Stimulated activated CD8-positive, alpha-beta memory T cell treated with anti-CD3 and anti-CD28 coated beads, Interleukin-2, amount 100 ng/mL, for 48 hours (primary cell): ENCODE measurements at places on chromosomes 5 and 9.

DNA sequence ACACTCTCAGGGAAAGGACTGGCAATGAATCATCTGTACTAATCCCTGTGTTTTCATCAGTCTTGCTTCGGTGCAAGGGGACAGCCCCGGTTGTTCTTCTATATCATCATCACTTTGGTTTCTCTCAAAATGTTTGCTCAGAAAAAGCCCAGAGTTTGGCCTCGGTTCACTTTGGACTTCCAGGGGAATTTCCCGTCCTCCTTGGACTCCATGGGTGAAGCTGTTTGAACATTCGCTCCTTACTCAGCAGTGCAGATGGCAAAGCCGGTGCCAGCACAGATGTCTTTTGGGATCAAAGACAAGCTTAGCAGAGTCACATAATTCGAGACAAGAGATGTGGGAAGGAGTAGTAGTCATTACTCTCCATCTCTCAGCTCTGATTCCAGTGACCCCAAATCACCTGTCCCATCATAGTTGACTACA is 69.8 kb upstream of the TNFSF8 start:
- DNase-seq = no peak

DNA sequence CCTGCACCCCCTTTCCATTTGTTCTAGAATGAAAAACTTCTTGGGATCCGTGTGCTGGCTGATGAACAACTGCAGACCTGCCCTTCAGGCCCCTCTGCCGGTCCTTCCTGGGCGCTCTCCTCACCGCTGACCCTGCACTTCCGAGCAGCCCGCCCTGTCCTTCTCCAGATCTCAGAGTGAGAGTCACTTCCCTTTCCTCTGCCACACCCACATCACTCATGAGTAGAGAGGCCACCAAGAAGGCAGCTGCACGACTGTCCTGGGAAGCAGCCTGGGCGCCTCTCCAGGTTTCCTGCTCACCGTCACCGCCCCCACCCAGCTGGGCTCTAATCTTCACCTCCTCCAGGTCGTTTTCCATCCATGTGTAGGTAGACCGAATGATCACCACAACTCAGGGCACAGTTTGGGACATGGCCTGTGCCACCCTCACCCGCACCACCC is 35.0 kb upstream of the NSMF start:
- DNase-seq = no peak

- DNase-seq = no peak
Measured at GRCh38 chr9:121774715-121775613, 123.5 kb downstream of the DAB2IP start.

DNA sequence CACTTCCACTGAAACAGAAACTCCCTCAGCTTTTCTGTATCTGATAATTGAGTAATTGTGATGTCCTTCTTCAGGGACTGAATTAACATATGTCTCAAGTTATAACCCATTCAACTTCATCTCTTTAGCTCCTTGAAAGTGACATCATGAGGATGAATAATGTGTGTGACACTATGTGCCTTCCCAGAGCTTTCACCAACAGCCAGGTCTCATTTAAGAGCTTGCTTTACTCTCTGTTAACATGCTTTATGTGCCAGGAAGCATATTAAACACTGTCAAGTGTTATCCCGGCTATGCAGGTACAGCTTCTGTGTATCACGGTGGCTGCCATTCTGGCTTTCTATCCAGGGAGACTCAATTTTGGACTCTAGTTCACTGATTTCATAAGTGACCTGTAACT is 799.9 kb downstream of the CDH12 start:
- no peak for DNase-seq

DNA sequence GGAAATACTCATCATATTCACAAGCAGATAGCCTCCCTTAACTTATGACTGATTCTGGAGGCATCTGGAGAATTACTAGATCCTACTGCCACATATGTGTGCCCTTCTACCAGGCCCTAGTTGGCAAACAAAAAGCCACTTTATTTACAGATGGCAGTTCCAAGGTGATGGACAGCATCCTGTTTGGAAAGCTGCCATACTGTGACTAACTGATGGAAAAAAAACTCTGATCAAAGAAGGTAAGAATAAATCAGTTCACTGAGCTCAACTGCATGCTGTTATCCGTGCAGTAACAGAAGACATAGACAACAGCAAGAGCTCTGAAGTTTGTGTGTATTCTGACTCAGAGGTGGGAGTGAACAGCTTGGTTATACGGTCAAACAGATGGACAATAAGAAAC is 279.8 kb upstream of the POU5F2 start:
- DNase-seq = no peak

DNA sequence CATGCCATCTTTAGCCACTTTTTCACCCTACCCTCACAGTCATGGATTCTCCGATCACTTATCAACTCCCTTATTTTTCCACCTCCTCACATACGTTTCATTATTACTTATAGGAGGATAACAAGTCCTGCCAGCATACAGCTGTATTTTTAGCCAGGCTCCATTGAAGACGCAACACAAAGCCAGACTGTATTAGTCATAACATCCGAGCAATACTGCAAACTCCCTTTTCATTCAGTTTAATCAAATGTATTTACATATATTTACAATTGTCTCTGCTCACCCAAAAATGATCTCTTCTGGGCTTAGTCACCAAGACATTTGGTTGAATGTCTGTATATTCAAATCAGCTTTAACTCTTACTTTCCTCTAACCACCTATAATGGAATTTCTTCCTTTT is 126.4 kb upstream of the PRLR start:
- no peak for DNase-seq

- DNase-seq = no peak
Measured at GRCh38 chr5:17182494-17182893, 34.9 kb upstream of the BASP1 start.

GRCh38 chr9:138020795-138021182 is 143.2 kb downstream of the CACNA1B start:
- DNase-seq = no peak

- no peak for DNase-seq
Measured at GRCh38 chr5:150585781-150586341, 54.6 kb upstream of the SYNPO start.

DNA sequence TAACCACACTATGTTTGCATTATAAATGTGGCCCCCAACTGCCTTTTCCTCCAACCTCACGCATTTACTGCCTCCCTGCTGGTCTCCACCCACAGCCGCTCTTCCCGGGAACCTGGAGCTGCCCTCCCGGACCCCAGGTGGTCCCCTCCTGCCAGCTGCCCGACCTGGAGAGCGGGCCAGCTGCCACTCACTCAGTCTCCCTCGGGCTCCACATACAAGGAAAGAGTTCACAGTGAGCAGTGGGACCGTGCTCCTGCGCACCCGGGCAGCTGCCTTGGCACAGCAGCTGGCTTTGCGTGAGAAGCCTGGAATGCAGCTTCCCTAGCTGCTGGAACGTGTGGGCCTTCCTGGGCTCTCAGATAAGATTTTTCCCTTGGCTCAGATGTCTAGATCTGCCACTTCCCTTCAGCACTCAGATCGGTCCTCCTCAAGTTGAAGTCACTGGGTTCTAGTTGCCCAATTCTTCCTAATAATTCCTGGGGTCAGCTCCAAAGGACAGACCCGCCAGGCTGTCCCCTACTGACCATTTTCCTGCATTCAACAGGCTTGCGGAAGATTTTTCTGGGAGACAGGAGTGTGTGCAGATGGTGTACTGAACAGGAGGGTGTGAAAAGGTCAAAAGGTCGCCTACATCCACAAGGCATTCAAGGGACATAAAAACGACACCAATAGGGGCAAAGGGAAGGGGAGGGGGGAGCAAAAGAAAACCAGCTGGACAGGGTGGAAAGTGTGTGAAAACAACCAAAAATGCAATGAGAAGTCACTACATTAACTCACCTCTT is 69.1 kb downstream of the MYO10 start:
- no peak for DNase-seq

DNA sequence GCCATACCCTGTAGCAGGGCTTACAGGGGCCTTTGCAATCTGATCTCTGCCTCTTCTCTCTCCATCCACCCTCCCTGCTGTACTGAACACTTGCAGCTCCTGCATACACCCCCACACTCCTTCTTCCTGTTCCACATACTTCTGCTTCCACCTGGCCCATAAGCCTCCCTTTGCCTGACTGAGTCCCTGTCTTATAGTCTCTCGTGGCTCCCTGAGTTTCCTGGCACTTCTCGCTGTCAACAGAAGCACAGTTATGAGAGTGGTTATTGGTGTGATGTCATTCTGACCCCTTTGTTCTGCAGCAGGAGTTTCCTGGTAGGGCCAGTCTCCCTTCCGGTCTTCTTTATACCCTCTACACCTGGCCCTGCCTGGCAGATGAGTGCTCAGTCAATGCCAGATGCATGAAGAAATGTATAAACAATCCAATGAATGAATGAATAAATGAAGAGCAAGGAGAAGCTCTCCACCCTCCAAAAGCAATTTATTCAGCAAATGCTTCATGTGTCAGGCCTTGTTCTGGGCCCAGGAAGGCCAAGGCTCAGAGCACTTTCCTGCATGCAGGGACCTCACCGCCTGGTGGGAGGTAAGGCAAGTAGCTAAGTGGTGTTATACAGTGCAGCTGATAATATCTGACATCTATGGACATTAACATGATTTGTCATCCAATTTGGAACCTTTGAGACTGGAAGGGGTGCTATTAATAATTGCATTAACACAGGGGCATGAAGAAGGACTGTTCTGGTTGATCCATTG is 20.5 kb upstream of the CSF1R start:
- no peak for DNase-seq

DNA sequence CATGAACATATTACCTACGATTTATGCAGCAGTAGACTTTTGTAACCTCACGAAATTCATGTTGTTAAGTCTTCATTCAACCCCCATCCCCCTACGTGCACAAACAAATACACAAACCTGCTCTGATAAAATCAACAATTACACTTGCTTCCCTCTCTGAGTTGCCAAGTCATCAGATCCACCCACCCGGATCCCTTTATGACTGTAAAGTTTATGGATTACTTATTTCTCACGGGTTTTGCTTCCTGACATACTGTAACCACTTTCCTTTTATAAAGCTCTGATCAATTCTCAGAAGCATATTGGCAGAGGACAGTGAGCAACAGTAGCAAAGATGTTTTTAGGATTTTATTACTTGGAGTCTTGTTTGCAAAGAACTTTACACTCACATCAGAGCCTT is 70.5 kb downstream of the MLLT3 start:
- DNase-seq = no peak

- DNase-seq = no peak
Measured at GRCh38 chr9:134619983-134620661, 21.5 kb upstream of the COL5A1 start.

GRCh38 chr5:51378448-51379330 is 4.6 kb upstream of the ISL1 start:
- DNase-seq = no peak

GRCh38 chr5:1856596-1857255 is 26.0 kb downstream of the IRX4 start:
- no peak for DNase-seq

DNA sequence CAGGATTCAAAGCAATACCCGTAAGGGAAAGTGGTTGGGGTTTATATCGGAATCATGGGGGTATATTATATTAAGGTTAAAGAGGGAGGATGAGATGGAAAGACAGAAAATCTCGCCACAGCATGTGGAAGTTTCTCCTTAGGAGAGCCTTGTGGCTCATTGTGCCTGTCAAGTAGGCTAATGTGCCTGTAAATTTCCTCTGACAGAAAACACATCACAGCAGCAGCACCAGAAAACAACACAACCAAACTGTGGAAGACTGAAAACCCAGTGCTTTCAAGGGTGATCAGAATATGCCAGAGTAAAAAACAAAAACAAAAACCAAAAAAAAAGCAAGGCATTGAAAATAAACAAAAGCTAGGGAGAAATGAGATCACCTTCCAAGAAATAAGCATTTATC is 11.3 kb upstream of the MAN2A1 start:
- no peak for DNase-seq

DNA sequence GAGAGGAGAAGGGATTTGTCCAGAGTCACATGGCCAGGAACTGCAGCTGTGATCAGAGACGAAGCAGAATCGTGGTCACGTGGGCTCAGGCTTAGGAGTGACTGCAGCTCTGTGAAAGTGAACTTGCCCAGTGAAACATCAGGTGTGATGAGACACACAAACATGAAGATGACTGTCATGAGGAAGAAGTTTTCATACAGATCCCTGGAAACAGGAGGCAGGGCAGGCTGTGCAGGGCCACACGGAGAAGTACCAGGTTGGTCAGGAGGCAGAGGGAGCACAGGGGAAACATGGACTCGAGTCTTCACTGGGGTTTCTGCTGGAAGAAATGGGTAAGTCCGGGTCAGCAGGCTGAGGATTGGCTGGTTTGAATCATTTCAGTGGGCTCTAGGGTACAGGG is 64.1 kb downstream of the BARX1 start:
- DNase-seq = no peak

DNA sequence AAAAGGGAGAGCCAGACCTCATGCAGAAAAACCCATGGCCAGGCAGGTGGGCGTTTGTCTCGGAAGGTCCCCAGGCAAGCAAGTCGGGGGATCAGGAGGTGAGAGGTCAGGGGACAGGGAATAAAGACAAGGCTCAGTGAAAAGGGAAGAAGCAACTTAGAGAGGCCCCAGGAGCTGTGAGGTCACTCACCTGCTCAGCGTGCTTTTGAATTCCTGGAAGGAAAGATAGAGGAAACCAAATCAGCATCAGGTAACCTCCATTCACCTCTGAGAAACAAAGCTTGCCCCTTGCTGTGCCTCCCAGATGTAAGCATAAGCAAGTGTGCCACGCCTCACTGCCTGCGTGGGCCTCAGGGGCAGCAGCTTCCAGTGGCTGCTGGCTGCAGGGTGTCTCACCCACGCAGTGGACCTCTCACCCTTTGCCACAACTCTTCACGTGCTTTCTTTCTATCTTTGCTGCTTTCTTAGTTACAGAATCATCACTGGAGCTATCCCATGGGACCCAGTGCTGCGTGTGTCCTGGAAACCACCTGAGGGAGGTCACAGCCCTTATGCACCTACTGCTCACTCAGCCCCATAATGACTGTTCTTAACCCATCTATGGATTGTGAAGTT is 6.0 kb downstream of the TRIM7 start:
- no peak for DNase-seq

- no peak for DNase-seq
Measured at GRCh38 chr9:126343271-126343700, 16.7 kb downstream of the MVB12B start.

DNA sequence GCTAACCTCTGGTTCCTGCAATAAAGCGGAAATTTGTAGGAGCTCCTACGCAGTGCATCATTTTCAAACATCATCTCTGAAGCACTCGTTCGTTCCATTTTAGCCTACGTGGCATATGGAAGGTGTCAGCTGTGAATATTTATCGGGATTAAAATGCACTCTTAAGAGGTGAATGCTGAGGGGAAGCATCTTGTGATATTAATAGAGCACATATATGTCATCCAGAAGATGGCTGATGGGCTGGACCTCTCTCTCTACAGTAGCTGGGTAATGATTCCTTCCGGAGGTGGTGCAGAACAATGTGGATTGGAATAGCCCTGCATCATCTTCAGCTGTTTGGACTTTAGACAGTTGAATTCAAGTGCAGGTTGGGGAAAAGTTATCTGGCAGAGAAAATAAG is 478.7 kb downstream of the DMAC1 start:
- DNase-seq = no peak

GRCh38 chr9:33225319-33226147 is 14.4 kb upstream of the SPINK4 start:
- DNase-seq = peak; percentile 42

GRCh38 chr9:87684627-87685219 is 41.2 kb upstream of the CTSL start:
- no peak for DNase-seq
